Islet precursor cell (in vitro differentiated cells): ENCODE measurements at places on chromosomes 7 and 10.
A peak's percentile ranks its signal among the peaks of the same experiment; 100 is the strongest.

- peak; percentile 81 for DNase-seq
Measured at GRCh38 chr7:119197877-119198527, 973.5 kb downstream of the ANKRD7 start.

- DNase-seq, result no peak
Measured at GRCh38 chr7:35521941-35522340, 173.0 kb downstream of the HERPUD2 start.

DNA sequence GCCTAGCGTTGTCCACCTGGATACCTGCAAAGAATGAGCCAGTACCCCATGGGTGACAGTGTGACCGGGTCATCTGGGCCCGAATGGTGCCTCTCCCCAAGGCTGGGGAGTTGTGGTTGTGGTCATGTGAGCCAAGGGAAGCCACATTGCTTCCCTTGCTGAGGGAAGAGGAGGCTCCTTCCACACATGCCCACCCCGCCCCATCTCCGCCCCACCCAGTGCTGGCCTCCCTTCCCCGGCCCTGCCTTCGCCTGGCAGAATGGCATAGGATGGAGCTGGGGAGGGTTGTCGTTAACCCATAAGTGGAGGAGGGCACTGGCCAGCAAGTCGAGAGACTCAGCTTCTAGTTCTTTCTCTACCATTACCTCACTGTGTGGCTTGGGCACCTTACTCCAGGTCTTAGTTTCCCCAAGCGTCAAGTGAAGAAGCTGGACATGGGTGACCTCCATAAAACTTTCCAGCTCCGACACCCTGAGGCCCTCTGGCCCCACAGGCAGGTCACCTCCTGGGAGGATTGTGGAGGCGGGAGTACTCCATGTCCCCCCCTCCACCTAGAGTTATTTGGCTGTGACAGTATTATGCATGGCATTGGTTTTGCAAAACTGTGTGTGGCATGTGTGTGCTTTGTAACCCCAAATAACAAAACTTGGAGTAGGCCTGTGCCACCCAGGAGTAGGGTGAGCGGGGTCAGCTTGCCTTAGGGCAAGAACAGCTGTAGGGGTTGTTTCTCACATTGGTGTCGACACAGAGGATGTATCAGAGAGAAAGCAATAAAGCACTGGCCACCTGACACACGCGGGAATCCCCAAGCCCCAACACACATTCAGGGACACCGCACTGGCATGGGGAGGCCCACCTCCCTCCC lies 90.5 kb upstream of the MACROH2A2 start:
- DNase-seq, result peak; percentile 37

- DNase-seq, result no peak
Measured at GRCh38 chr10:80485076-80485945, 31.2 kb downstream of the TSPAN14 start.

- DNase-seq, result no peak
Measured at GRCh38 chr10:97494863-97495506, 3.2 kb downstream of the MMS19 start.

DNA sequence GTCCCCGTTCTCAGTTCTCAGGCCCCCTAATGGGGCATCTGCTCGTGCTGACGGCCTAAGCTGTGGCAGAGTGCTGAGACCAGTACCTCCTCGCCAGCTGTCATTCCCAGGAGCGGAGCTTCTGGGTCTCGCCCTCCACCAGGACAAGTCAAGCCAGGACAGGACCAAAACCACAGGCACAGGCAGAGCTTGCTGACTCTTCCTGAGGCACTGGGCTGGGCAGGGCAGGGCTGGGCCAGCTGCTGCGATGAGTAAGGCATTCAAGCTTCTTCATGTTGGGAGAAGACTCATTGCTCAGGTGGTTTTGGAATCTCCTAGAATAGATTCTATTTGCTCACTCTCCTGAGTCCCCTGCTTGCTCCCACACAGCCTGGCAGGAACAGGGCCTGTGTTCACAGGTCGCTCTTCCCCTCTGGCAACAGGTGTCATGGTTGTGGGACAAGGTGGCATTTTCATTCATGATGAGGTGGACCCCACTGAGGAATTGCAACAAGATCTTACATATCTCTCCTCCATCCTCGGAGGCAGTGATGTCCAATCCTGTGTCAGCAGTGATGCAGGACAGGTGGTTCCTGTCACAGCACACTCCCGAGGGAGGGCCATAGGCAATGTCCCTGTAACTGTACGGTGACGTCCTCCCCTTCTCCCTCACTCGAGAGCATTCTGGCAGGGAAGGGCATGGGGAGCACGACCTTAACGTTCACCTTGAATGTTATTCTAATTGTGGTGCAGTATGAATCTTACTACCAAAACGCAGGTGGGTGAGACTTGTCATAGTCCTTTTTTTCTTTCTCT lies 17.0 kb upstream of the SH3PXD2A start:
- peak; percentile 77 for DNase-seq
